GM04503 (cell line): ENCODE measurements at places on chromosomes 2 and 18.

- no peak for DNase-seq
Observed at GRCh38 chr2:213722565-213722964, 438.3 kb downstream of the SPAG16 start.

- DNase-seq: no peak
Observed at GRCh38 chr2:233434666-233435330, 80.5 kb downstream of the DGKD start.

DNA sequence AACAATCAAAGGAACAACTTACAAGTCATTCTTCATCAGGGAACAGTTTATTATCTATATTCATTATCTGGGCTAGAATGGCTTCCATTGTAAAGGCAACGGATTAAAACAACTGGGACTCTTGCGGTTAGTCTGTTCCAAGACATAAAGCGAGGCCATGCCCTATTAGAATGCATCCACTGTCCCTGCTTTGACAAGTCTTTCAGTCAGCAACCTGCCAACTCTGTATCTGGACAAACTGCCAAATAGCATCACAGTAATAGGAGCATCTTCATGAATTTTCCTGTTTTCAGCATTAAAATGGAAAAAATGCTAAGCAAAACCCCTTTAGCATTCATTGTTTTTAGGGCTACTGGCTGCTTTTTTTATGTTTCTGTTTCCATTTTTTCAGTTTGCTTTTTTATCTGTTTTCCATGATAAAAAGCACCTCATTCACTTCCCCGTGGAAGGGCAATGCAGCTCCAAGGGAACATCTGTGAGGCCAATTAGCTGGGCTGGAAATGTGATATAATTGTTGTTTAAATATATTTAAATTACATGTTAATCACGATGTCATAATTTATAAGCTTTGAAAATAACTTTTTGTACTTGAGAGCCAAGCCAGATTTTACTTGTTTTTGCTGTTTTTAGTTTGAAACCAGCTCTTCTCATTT lies 834.3 kb downstream of the CPS1 start:
- no peak for DNase-seq

DNA sequence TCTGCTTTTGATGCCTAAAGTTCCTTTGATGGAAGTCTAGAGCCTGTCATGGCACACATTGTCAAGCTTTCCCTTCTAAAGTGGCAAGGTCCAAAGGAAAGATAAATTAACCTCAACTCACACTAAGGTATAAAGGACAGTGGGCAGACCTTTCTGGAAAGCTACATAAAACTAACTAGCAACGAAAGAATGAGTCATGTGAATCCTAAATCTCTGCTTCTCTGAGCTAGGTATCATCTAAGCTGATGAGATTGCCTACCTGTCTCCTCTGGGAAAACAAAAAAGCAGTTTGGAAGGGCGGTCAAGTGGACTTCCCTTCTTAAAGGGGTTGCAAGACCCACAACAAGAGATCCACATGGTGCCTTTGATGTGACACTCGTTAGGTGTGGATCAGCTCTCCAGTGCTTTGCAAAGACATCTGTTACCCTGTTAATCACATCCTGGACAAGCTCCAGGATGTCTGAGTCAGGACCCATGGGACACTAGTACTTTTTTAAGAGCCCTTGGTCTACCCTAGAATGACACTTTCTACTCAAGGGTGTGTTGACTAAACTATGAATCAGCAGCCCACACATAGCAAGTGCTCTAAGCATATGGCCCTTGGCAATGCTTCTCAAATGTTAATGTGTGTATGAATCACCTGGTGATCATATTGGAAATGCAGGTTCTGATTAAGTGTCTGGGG lies 173.5 kb downstream of the ALK start:
- DNase-seq: peak; percentile 65

- DNase-seq: no peak
Observed at GRCh38 chr2:15996536-15997423, 56.4 kb downstream of the MYCN start.

- no peak for DNase-seq
Observed at GRCh38 chr2:240605867-240606743, 19.2 kb upstream of the GPR35 start.

DNA sequence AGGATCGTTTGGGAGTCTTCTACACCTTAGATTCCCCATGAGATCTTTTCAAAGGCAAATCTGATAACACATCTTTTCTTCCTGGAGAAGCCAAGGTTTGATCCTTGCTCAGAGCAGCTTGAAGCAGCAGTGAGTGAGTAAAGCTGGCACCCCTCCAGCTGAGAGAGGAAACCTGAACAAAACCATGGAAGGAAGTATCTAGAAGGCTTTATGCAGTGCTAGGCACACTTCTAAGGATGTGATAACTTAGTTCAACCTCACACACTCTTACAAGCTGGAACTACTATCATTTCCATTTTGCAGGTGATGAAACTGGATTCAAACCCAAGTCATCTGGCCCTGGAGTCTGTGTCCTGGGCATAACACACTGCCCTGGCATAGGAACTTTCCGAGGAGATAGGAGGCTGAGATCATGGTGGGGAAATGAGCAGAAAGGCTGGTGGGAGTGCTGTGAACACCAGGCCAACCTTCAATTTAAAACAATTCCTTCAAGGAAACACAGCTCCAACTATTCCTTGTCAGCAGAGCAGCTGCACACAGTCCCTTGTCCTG lies 71.2 kb downstream of the CTAGE1 start:
- no peak for DNase-seq
